ENCODE measurements at places on chromosomes 1 and 21. TPM values are rescaled to one million over a fixed set of nuclear protein-coding genes. Genes with fewer than 3 reads are reported as not detected.

DNA sequence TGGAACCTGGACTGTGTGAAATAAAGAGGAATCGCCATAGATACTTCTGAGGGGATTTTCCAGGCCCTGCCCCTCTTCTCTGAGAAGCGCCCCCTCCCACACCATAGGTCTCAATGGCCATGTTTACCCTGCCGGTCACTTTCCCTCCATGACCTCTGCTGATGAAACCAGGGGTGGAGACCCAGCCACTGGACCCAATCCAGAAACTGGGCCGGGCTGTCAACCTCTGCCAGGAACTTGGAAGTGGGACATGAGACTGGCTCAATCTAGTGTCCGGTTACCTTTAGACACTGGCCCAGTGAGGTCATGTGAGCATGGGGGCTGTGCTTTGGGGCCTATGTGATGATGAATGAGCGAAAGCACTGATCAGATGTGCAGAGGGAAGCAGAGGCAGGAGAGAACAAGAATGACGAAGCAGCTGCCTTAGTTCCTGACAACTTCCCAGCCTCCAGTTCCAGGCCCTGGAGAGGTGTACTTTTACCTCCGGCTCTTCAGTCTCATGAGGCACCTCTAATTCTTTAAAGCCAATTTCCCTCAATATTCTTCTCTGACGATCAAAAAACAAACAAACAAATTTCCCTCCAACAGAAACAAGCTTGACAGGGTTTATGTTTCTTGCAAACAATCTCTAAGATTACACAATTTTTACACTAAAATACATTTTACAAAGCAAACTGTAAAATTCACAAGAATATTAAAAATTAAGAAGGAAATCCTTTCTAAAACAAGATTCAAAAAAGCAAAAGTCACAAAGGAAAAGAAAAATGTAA is 4.9 kb downstream of the ASAP3 start:
- peaks cover 56% of the 10 kb centered on the region for H3K4me1 ChIP-seq
- peak overlapping the region; percentile 86 for H3K27ac ChIP-seq
- H3K27me3 ChIP-seq, result no peaks in the 10 kb centered on the region
- no peaks in the 10 kb centered on the region for H3K36me3 ChIP-seq

DNA sequence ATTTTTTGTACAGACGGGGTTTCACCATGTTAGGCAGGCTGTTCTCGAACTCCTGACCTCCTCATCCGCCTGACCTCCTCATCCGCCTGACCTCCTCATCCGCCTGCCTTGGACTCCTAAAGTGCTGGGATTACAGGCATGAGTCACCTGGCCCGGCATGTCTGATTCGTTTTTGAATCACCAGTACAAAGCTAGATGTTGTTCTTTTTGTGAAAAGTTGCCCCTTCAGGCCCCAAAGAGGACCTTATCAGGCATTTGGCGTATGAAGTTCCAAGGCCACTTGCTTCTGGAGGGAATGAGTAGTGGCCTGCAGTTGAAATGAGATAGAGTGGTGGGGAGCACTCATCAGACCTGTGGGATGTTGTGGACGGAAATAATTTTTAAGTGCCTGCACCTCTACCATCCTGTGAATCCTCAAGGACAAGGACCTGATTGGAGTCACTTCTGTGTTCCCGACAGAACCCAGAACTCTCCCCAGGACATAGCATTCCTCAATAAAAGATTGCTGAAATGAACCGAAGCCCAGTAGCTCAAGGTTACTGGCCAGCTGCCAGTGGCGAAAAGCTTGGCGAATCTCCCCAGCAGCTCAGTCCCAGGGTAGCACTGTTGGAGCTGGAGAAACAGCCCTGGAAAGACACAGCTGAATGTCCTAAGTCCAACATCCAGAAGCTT is 50.1 kb downstream of the NDUFS5 start:
- no peaks in the 10 kb centered on the region for H3K27me3 ChIP-seq
- H3K36me3 ChIP-seq, result no peaks in the 10 kb centered on the region
- no peak overlapping the region for H3K4me3 ChIP-seq
- H3K27ac ChIP-seq, result peak overlapping the region; percentile 79
- DNase-seq, result peak; percentile 83
- H3K4me1 ChIP-seq, result peaks cover 16% of the 10 kb centered on the region

GRCh38 chr21:15257646-15258045 is 192.8 kb upstream of the NRIP1 start:
- H3K27me3 ChIP-seq, result no peaks in the 10 kb centered on the region
- no peak for DNase-seq
- no peaks in the 10 kb centered on the region for H3K36me3 ChIP-seq
- H3K27ac ChIP-seq, result no peak overlapping the region
- H3K4me1 ChIP-seq, result no peaks in the 10 kb centered on the region

DNA sequence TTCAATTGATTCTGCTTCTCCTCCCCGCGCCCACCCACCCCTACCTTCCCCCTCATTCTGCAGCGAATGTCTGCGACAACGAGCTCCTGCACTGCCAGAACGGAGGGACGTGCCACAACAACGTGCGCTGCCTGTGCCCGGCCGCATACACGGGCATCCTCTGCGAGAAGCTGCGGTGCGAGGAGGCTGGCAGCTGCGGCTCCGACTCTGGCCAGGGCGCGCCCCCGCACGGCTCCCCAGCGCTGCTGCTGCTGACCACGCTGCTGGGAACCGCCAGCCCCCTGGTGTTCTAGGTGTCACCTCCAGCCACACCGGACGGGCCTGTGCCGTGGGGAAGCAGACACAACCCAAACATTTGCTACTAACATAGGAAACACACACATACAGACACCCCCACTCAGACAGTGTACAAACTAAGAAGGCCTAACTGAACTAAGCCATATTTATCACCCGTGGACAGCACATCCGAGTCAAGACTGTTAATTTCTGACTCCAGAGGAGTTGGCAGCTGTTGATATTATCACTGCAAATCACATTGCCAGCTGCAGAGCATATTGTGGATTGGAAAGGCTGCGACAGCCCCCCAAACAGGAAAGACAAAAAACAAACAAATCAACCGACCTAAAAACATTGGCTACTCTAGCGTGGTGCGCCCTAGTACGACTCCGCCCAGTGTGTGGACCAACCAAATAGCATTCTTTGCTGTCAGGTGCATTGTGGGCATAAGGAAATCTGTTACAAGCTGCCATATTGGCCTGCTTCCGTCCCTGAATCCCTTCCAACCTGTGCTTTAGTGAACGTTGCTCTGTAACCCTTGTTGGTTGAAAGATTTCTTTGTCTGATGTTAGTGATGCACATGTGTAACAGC is 339.9 kb downstream of the NTNG1 start:
- H3K27me3 ChIP-seq, result peaks cover 9% of the 10 kb centered on the region
- no peaks in the 10 kb centered on the region for H3K36me3 ChIP-seq
- peak; percentile 14 for DNase-seq
- H3K4me3 ChIP-seq, result no peak overlapping the region
- no peak overlapping the region for H3K27ac ChIP-seq
- no peaks in the 10 kb centered on the region for H3K4me1 ChIP-seq

FLG2 gene
- not detected for total RNA-seq

GRCh38 chr1:153626904-153627714 is at the start of gene S100A13:
Gene S100A13 (minus strand): TSS chr1:153627505. CDS start chr1:153626472, 1,033 bp downstream.
- no peaks in the 10 kb centered on the region for H3K27me3 ChIP-seq
- no peaks in the 10 kb centered on the region for H3K36me3 ChIP-seq
- DNase-seq, result peak; percentile 86
- H3K27ac ChIP-seq, result peak within 1 kb of the TSS; percentile 71
